ENCODE measurements at places on chromosomes 2 and 18.

GRCh38 chr18:32200766-32201165, 10.9 kb downstream of the MEP1B start:
- no peak for DNase-seq

DNA sequence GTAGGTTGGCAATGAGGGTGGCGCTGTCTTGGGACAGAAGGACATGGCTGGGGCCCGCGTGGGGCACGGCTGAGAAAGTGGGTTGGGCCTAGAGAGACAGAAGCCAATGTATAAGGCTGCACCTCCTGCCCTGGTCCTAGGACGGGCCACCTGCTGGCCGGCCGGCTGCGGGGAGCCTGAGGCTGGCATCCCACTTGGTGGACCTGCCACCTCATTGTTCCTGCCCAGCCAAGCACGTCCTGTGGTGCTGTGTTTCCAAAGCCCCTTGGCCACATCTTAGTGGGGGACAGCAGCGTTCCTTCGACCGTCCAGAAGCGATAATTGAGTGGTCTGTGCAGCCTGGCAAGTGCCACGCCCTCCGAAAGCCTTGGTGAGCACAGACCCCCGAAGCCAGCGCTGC, 223.9 kb downstream of the LDLRAD4 start:
- DNase-seq = no peak

- no peak for DNase-seq
Observed at GRCh38 chr2:147628971-147629421, 215.8 kb upstream of the ACVR2A start.

DNA sequence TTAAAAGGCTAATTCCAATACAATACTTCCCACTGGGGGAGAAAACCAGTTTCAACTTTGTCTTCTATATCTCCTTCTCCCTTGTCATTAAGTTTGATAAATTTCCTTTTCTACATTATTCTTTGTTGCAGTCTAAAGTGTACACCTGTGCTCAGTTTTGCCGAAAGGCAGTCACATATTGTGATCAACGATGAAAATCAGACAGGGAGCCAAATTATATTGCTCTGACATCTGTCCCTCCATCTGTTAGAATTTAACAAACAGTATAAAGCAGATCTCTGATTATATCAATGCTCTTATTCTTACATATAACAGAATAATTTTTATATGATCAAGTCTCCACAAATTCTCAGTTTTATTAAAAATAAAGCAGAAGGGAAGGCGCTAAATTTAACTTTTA, 496.7 kb downstream of the NRXN1 start:
- no peak for DNase-seq

DNA sequence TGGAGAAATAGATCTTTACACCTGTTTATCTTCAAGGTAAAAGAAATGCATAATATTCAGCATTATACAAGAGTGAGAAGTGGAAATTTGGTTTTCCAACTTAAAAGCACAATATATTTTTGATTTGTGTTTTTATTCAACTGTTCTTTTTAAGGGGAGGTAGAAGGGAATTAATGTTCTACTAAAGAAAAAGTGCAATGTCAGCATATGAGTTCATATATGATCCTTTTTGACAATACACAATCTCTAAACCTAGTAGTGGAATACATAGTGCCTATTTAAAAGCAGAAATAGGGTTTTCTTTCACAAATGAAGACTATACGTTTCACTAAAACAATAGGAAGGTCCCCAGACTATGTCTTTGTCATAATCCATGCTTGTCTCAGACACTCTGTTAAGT, 63.2 kb upstream of the ATP5MC3 start:
- no peak for DNase-seq

DNA sequence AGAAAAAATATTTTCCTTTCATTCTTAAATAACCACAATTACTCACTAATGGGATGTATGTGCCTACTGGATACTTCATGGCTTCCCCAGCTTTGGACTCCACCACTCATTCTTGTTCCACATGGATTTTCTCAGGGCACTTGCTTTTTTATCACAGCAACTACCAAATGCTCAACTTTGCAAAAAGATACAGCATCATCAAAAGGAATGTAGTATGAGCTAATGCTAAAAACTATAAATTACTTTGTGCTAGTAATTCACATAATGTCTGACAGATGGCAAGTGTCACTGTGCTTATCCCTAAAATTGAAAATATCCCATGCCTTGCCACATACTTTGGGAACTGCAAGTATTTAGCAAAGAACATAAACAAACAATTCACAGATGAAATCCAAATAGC, 130.4 kb upstream of the ZFP36L2 start:
- DNase-seq = no peak

GRCh38 chr2:39275016-39275415, 31.2 kb upstream of the CDKL4 start:
- DNase-seq = no peak

DNA sequence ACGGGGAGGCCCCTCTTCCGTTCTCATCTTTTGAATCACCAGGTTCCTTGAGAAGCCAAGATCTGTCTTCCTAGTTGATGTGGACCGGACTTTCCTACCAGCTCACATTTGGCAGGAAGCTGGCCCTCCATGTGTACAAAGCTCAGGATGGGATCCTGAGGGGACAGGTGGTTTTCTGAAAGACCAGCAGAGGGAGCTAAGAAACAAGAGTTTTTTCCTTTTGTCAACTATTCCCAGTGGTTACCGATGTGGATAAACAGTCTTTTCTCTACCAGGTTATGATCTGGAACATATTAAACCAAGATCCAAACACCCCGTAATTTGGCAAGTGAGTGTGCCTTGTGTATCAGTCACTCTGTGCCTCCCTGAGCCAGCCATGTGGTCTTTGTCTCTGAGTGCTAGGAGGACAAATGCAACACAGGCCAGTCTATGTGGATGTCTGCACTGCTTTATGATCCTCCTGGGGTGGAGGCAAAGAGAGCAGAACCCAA, 25.1 kb upstream of the ARHGAP25 start:
- no peak for DNase-seq

DNA sequence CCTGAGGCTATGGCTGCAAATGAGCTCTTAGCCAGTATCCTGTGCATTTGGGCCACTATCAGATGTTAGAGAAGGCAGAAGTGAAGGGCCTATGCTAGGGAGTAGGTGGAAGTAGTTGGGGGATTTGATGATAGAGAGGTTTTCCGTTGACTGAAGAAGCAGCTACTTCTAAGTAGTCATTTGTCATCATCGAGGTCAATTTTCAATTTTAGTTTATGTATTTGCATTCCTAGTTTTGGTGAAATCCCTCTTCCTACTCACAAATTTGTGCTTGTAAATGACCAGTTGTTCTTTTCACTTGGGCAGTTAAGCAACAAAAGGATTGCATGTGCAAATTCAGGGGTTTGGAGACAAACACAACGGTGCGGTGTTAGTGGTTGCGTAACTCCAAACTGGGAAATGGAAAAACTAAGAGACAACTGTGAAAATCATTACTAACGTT, 48.5 kb upstream of the PELI1 start:
- no peak for DNase-seq

- DNase-seq = no peak
Observed at GRCh38 chr18:37561986-37562385, 3.6 kb downstream of the CELF4 start.

GRCh38 chr2:169705927-169706326, 11.7 kb downstream of the PHOSPHO2 start:
- no peak for DNase-seq

DNA sequence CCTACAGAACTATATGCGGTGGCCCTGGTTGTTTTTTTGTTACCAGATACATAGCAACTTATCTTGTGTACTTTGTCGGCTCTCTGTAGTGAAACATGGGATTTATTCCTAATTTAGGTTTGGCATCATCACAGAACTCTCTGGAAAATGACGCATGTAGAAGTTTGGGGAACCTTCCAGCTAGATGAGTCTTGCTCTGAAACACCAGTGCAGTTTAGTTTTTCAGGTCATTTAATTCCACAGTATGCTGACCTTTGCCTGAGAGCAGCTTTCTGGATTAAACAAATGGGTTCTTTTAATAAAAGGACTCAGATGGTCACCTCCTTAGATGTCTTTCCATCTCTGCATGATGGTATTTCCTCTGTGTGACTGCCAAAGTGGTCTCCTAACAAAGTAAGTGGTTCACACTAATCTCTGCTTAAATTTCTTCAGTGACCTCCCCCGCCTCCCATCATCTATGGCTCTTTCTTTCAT, 39.9 kb downstream of the MYO3B start:
- DNase-seq = no peak

DNA sequence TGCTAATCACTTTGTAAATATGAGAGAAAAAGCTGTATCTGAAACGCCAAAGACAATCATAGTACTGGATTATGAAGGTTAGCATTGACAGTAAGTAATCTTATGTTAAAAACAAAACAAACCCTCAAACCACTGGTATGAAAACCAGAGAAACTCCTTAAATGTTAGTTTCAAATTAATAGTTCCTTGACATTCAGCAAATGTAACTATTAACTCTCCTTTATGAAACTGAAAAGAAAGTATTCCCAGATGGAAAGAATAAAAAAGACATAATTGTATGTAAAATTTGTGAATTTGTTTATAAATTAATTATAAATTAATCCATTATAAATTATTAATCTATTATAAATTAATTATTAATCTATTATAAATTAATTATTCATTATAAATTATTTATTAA, 12.3 kb downstream of the FASTKD1 start:
- DNase-seq = no peak

- no peak for DNase-seq
Observed at GRCh38 chr2:178819992-178820391, 12.8 kb upstream of the TTN start.

Measured in activated T-cell treated with anti-CD3 and anti-CD28 coated beads for 1 hour (primary cell).